ENCODE measurements at places on chromosomes 2 and 18.

DNA sequence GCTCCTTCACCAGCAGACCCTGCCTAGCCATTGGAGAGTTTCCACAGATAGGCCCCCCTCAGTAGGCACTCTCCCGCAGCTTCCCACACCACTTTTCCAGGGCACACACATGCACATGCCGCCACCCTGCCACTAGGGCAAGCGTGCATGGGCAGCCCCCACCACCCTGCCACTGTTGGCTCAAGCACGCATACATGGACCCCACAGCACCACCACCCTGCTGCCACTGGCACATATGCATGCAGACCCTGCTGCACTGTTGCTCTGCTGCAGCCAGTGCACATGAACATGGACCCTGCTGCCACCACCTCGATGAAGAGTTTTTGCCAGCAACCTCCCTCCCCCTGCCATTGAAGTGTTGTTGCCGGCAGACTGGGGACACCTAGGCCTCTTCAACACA is 154.9 kb downstream of the FTCDNL1 start:
- no peak for DNase-seq

DNA sequence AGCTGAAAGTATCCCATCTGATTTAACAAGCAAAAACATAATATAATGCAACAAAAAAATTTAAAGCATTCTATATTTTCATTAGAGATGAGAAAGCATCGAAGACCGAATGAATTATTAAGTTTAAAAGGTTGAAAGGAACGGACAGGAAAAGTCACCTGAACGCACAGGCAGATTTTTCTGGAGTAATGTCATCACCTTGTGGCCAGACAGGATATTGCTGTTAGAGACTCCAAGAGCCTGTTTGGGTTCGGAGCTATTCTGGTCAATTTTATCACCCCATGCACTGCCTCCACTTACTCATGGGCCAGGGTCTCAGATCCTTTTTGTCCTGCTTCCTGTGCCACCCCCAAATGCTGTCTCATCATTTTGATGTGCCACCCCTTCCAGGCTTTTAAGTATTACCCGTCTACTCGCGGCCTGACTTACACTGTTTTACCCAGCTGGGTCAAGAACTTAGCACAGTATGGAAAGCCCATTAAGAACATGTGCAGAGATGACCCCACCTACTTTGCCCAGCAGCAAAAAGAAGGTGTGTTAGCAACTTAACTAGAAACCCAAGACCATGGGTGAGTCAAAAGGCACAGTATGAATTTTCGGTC is 27.3 kb downstream of the GKN2 start:
- DNase-seq: no peak

DNA sequence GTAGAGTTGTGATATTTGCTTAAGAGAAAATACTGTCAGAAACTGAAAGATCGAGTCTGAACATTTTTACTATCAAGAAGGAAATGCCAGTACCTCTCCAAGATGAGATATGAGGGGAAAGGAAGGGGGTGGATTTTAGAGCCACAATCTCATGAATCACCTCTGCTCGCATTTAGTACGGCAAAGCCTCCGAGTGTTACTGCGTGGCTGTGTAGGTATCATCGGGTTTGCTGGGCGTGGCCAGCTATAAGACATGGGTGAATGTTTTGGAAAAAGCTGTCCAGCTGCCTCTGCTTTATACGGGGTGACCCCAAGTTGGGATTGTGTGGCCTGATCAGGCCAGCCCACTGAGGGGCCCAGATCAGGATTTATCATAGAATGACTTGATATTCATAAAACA is 826.4 kb downstream of the SOCS6 start:
- no peak for DNase-seq

GRCh38 chr2:215680605-215681598 is 245.0 kb upstream of the FN1 start:
- DNase-seq: no peak

GRCh38 chr2:242047963-242048362 is 178.4 kb downstream of the RTP5 start:
- DNase-seq: no peak

- DNase-seq: no peak
Observed at GRCh38 chr2:230770804-230771203, 58.2 kb downstream of the CAB39 start.

DNA sequence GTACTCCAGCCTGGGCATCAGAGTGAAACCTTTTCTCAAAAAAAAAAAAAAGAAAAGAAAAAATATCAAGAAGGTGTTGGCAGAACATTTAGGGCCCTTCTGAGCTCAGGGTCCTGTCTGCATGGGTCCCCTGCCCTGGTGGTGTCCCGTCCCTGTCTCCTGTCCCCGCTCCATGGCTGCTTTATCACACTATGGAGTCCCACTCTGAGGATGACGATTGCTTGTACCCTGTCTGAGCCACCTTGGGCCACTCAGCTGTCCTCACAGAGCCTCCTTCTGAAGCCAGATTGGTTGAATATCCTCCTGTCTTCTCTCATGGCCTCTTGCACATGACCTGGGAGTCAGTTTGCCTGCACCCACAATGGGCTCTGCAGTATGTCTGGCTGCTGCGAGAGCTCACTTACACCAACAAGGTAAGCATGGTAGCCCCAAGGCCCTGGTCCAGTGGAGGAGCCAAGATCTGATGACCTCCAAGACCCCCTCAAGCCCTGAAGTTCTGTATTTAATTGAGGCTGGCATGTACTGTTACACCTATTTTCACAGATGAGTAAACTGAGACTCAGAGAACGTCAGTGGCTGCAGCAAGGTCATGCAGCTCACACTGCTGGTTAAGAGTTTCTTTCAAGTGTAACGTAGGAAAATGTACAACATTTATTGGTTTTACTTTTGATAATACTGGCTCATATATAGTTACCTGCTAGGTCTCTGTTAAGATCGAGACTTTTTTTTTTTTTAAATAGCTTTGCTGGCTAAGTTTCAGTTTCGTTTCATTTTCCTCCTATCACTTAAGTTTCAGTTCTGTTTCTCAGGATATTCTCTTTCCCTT is 16.9 kb upstream of the ZCCHC2 start:
- no peak for DNase-seq

GRCh38 chr18:21115519-21116411 is 4.2 kb upstream of the ROCK1 start:
- no peak for DNase-seq

DNA sequence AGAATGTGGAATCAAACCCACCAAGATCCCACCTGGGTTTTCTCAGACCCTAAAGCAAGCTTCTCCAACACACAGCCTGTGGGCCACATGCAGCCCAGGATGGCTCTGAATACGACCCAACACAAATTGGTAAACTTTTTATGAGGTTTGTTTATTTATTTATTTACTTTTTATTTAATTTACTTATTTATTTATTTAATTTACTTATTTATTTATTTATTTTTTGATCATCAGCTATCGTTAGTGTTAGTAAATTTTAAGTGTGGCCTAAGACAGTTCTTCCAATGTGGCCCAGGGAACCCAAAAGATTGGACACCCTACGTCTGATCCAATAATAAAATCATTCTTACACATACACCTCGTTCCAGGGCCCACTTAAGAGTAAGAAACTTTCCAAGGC is 1451.1 kb downstream of the LRP1B start:
- no peak for DNase-seq

DNA sequence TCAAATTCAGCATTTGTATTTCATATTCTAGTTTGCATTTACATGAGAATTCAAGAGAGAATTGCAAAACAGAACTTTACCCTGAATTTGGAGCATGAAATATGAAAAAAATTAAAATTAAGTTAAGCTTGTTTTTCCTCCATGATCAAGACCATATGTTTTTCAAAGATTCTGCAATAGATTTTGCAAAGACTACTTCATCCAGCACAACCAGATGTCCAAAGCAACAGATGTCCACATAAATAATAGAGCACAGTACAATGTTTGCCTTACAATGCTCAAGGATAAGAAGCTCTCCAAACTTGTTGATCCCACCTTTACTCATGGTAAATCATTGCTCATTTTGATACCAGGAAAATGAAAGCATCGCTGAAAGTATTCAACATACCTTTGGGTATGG is 25.6 kb downstream of the FAP start:
- no peak for DNase-seq

- no peak for DNase-seq
Observed at GRCh38 chr2:39567507-39567906, 98.2 kb upstream of the TMEM178A start.

DNA sequence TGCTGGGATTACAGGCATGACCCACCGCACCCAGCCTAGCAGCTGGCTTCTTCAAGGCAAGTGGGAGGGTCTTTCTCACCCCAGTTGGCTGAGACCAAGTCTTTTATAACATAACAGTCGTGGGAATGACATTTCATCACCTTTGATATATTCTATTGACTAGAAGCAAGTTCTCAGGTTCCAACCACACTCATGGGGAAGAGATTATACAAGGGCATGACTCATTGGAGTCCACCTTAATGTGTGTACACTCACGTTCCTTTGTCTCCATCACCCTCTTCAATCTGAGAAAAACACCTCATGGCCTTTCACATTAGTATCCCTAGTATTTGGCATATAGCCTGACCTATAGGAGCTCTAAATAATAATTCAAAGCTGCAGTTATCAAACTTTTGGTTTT is 2.8 kb upstream of the BBS5 start:
- no peak for DNase-seq

DNA sequence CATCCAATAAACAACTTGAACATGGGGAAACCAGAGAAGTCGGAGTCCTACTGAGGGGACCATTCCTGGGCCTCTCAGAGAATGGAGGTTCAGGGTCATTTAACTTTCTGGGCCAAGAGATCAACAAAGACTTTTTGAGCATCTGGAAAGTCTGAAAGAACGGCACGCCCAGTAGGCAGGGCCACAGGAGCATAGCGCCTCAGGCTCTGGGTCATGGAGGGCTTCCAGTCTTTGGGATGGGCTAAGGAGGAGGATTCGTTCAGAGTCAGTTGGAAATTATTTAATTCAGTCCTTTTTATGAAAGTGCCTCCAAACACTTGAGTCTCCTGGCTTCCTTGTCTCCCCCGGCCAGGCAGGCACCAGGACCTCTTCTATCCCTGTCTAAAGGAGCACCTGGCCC is 101.1 kb upstream of the GLI2 start:
- DNase-seq: peak; percentile 16

GRCh38 chr2:112242384-112242783 is 12.5 kb downstream of the ZC3H8 start:
- no peak for DNase-seq

- no peak for DNase-seq
Observed at GRCh38 chr2:207279520-207279919, 113.8 kb upstream of the KLF7 start.

DNA sequence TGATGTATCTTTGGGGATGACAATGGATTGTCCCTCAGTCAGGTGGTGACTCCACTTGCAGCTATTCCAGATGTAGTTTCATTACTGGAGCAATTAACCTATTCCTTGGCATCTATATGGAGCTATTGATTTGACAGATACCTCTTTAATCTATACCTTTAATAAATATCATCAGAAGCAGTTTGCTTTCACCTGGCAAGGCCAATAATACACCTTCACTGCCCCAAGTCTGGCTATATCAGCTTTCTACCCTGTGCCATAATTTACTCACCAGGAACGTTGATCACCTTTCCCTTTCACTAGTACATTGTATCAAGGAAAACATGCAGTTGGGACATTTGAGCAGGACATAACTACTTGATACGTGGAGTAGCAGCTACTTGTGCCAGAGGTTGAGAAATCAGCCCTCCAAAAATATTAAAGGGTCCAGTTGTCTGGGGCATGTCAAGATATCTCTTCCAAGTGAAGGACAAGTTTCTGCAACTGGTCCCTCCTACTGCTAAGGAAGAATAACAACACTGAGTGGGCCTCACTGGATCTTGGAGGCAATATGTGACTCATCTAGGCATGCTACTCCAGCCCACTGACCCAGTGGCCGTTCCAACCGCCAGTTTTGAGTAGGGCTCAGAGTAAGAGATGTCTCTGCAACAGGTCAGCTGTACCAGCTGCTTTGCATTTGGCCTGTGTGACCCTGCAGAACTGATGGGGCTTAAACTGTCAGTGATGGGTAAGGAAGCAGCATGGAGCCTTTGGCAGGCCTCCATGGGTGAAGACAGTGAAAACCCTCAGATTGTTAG is 67.0 kb downstream of the PSMG2 start:
- DNase-seq: no peak

GRCh38 chr18:77366720-77367641 is 117.3 kb downstream of the GALR1 start:
- DNase-seq: no peak

- no peak for DNase-seq
Observed at GRCh38 chr2:55616551-55617174, 759 bp downstream of the PPP4R3B start.

DNA sequence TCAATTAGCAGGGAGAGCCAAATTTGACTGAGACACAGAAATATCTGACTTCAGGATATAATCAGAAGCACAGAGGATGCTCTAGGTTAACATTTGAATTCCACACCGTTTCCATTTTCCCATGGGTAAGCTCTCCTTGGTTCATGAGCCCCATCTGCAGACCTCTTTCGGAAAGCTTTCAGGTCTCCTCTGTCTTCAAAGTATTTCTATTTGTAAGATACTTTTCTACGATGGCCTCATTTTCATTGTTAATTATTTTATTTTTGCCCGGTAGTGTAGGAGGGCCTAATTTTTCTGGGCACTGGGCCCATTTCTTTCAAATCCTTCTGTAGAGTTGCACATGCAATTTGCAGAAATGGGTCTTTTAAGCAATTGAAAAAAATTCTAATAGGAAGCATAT is 53.8 kb downstream of the LRPPRC start:
- no peak for DNase-seq

DNA sequence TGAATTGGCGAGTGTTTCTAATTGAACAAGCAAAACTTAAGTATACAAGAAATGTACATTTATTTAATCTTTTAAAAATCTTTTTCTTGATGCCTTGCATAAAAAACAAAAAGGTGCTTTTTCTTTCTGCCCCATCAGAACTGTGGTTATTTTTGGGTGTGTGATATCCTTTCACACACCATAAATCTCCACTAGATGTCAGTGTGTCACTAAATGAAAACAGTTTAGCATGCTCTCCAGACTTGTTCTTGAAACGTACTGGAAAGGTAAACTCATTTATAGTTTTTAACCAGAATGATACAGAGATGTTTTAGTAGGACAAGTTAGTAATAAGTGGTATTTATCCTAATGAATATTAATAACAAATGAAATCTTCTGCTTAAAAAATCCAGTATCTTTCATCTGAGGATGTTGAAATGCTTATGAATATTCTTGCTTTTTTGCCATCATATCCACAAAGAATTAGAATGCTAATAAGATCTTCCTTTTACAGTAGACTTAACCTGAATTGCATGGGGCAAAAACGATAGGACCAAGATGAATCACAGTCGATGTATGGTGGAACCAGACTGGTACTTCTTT is 96.8 kb downstream of the UBE2E3 start:
- DNase-seq: no peak
